ENCODE measurements at places on chromosomes 1 and 21.

- DNase-seq = no peak
Measured at GRCh38 chr1:223097713-223098112, 45.3 kb downstream of the TLR5 start.

- no peak for DNase-seq
Measured at GRCh38 chr1:100616121-100616621, 78.2 kb downstream of the GPR88 start.

DNA sequence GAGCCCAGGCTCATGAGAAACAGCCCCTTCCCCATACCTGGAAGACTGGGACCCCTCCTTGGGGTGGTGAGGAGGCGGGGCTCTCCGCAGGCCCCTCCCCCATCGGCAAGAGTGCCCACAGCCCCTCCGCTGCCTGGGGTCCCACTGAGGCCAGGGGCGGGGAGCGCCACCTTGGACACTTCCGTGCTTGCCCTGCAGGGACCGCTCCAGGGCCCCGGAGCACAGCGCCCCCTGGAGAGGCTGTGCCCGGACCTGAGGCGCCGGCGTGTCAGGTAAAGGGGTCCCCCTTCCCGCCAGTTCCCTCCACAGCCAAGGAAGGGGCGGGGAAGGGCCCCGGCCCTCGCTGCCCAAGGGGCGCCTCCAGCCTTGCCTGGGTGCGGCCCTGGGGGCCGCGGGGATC lies 21.5 kb downstream of the INAVA start:
- DNase-seq = no peak

GRCh38 chr1:218259800-218260199 lies 25.3 kb upstream of the RRP15 start:
- DNase-seq = peak; percentile 77

- peak; percentile 20 for DNase-seq
Measured at GRCh38 chr21:27466140-27466539, 499.3 kb upstream of the ADAMTS5 start.

- peak; percentile 20 for DNase-seq
Measured at GRCh38 chr1:223153177-223154119, 10.4 kb upstream of the TLR5 start.

DNA sequence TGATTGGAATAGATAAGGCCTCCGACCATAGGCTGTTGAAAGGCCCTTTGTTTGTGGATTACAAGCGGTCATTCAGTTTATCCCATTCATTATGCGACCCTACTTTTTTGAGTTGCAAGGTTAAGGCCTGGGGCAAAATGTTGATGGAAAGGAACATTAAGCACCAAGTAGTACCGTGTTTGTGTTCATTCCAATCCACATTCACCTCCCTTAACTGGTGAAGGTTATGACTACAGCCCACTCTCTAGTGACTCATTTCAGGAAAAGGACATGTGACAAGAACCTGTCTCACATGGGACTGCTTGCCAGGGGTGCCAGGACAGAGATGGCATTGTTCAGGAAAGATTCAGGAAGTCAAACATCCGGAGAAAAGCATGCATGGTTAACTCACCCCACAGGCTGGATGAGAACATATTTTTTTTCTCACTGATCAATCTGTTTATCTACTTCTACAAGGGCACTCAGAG lies 81.6 kb downstream of the CD58 start:
- no peak for DNase-seq

- DNase-seq = no peak
Measured at GRCh38 chr1:228752258-228752657, 17.0 kb downstream of the RHOU start.

GRCh38 chr21:31564439-31564838 lies 95.1 kb upstream of the SOD1 start:
- DNase-seq = no peak

DNA sequence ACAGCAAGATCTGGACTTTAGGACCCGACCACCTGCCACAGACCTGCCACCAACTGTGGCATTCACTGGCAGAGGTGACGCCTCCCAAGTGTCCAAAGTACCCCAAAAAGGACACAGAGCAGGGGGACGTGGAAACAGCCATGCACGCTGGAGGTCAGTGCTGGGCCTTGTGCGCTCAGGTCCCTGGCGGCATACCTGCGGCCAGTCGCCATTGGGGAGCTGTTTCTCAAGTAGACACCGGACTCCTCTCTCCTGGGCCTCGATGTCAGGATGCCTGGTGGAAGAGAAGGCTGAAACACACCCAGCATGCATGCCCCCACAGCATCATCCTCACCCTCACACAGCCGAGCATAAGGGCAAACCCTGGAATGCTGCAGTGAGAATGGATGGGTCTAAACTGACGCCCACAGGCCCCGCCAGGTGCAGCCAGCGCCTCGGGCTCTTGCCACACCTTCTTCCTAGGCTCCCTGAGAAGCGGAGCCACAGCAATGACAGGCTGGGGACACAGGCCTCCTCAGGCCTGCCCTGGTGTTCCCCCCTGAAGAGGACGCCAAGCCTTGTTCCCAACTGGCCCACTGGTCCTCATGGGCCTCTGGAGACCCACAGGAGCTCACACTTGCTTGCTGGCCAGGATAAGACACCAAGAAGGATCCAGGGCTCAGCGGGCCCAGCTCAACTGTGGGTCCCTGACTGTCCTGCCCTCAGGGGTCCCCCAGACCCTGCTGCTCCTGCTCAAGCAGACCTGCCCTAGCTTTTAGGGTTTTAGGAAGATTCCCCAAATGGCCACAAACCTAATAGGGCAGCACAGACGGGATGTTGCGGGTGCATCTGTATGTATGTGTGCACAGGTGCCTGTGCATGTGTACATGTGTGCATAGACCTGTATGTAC lies 7.7 kb upstream of the SPATC1L start:
- no peak for DNase-seq

DNA sequence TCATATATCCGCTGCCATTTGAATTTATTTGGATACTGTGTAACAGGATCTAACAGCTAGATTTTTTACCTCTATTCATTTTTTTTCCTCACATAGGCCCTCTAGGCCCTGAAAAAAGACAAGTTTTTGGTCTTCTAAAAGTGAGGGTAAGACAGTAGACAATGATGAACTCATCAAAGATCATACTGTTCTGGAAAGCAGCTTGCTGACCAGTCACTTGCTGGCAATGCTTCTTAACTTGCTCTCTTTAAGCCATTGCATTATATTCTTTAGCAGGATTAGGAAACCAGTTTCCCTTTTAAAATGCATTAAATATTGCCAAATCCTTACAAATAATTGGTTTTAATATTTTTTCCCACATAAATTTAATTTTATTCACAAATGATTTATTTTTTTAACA lies 65.5 kb downstream of the SYT14 start:
- no peak for DNase-seq

- DNase-seq = no peak
Measured at GRCh38 chr1:114156538-114157274, 3.0 kb upstream of the SYT6 start.

DNA sequence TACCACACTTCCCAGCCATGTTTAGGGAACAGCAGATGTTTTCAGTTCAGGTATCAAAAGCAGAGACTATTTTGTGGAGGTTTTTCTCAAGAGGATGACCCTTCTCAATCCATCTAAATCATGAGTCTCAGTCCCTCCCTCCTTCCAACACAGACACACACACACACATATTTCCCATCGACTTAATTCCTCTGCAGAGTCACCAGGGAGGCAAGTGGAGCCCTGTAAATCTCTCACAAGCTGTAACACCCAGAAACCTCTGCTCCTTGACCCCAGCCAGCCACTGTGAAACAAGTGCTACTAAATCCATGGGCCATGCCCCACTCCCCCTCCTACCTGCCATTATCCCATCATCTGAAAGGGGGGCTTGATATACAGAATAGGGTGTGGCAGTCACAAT lies 10.6 kb upstream of the KCND3 start:
- no peak for DNase-seq

- no peak for DNase-seq
Measured at GRCh38 chr1:30609999-30610345, 113.4 kb downstream of the MATN1 start.

Measured in OCI-M1 (cell line).